Gastroesophageal sphincter (tissue), 4 donors: ENCODE measurements at places on chromosomes 1 and 21.

- no peak for ATAC-seq
Measured at GRCh38 chr1:157115429-157115838, 15.8 kb upstream of the ETV3L start.

DNA sequence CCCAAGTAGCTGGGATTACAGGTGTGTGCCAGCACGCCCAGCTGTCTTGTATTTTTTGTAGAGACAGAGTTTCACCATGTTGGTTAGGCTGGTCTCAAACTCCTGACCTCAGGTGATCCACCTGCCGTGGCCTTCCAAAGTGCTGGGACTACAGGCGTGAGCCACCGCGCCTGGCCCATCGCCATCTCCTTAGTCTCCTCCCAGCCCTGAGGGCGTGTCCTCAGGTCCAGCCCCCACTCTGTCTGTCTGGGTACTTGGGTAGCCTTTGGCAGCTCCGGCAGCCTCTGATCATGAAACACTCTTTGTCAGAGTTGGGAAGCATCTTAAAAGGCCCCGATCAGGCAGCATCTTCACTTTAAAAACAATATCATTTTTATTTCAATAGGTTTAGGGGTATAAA, 90.3 kb upstream of the DISP3 start:
- no peak for ATAC-seq

GRCh38 chr1:118186026-118186425, 998 bp upstream of the SPAG17 start:
- ATAC-seq, result no peak

DNA sequence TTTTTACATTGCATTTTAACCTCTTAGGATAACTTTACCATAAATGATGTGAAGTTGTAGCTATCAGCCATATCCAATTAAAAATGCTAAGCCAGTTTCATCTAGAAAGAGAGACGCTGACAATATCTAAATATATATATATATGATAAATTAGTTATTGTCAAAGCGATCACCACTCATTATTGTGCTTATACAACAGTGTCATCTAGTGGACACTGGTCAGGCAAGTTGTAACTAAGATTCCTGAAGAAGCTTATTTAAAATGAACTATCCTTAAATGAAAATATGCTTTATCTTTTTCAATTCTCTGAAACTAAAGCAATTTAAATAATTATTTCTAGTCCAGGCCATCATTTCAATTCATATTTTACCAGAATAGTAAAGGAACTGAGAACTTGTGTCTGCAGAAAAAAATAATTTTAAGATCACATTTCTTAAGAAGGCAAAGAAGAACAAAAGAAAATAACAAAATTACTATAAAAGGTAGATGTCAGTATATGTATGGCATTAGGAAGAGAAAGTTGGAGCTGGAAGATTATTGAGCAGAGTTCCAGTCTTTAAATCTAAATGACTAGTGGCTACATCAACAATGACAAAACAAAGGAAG, 193.3 kb upstream of the SNX7 start:
- ATAC-seq, result no peak

DNA sequence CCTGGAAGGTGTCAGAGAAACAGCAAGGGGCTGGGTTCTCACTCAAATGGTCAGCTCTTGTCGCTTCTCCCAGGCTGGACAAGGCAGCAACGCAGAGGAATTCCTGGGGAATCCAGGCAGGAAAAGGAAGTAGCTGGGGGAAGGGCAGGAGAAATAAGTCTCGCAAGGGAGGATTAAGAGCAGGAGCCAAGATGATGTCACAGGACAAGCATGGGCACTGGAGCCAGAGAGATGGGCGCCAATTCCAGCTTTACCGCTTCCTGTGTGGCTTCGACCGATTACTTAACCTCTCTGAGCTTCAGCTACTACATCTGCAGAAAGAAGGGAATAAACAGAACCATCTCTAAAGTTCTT, 70.5 kb downstream of the SSBP3 start:
- peak; percentile 90 for ATAC-seq

DNA sequence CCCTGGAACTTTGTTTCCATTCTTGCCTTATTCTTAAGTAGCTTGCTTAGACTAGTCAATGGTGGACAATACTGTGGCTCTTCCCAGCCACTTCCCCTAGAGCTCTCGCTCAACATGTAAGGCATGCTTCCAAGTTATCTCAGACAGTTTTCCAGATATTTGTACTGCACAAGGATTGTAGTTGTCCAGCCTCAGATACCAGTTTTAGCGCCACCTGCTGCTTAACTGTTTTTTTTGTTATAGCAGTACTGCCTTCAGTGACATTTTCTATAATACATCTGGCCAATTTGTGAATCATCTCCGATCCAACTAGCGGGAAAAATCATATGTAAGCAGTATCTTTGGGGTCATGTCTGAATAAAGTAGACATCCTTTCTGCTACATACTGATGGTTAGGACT, 346.7 kb upstream of the ADGRL4 start:
- no peak for ATAC-seq

- peak; percentile 62 for ATAC-seq
Measured at GRCh38 chr1:173420330-173420806, 56.8 kb upstream of the PRDX6 start.

DNA sequence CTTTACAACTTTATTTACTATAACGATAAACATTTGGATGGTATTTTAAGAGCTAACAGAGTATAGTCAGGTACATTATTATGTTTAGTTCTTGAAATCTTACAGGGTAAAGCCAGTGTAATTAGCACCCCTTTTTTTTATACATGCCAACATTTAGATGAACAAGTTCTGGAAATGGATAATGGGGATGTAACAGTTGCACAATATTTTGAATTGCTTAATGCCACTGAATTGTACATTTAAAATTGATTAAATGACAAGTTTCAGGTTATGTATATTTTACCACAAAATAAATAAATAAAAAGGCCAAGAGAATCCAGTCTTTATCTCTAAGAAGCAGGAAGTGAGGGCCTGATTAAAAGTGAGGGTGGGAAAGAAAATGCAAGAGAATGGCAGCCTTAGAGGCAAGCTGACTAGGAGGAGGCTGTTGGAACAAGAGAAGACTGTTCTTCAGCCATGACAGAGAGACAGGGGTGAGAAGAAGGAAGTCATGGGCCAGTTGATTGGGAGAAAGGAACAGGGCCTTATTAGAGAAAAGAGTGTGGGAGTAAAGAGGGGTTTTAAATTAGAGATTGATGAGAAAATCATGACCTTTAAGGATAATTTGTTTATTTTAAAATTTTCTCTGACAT, 49.9 kb upstream of the TNFSF18 start:
- no peak for ATAC-seq

DNA sequence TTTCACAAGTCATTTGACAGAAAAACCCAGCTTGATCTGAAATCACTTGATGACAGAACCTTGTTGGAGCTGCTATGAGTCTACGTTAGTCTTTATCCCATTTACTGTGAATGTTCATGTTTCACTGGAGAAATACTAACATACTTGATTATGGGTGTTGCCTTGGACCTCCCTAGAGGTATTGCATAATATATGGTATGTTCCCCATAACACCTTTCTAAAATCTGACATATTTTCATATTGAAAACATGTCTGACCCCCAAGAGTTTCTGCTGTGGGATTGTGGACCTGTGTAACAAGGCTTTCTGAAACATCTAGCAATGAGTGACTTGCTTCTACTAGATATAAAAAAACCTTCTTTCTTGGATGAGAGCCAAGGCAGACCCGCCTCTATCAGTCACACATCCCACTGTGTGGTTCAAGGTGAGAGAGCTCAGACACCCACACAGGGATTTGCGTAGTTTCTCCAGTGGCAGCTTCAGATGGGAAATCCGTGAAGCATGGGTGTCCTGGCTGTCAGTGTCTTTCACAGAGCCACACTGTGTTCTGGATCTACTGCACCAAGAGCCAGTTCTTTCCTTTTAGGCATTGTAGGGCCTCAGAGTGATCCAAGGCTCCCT, 4.6 kb downstream of the NENF start:
- no peak for ATAC-seq

- no peak for ATAC-seq
Measured at GRCh38 chr1:156499842-156500542, 583 bp downstream of the MEF2D start.

GRCh38 chr21:42075686-42076471, 4.8 kb downstream of the UMODL1 start:
- ATAC-seq, result no peak

- ATAC-seq, result no peak
Measured at GRCh38 chr1:56728964-56729363, 83.8 kb downstream of the PRKAA2 start.

- ATAC-seq, result no peak
Measured at GRCh38 chr1:54842206-54842915, 41.2 kb upstream of the TTC22 start.

- peak; percentile 6 for ATAC-seq
Measured at GRCh38 chr1:228172591-228173527, 7.3 kb downstream of the IBA57 start.

DNA sequence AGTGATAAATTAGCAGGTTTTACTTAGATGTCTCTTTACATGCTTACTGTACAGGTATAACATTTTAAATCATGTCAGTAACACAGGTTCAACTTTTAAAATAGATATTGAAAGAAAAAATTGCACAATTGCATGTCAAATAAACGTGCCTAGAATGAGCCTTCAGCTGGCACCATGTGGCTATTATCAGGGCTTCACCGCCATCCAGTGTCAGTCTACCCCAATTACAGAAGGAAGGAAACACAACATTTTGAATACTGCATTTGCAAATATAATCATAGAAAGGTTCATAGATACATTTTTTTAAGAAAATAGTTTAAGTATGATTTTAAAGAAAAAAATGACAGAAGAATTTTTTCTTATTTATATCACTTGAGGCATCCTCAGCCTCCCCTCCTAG, 47.5 kb upstream of the SERTAD4 start:
- no peak for ATAC-seq

GRCh38 chr1:43370564-43370963, 2.8 kb upstream of the ELOVL1 start:
- no peak for ATAC-seq

DNA sequence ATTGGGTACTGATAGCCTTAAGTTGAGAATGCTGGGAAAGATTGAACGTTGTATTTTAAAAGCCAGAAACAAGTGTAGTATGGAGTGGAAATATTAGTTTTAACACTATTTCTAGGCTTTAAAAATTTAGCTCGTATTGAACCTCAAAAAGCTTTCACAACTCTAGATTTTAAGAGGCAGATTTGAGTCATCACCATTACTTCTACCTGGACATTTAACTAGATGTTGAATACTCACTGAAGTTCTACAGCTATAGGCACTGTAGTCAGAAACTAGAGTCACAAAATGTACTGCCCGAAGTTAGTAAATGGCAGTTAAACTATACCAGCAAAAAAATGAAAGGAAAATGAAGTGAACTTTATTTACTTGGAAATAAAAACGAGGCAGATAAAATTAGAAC, 96.5 kb downstream of the NEK7 start:
- no peak for ATAC-seq

GRCh38 chr1:94676686-94677085, 135.1 kb upstream of the F3 start:
- no peak for ATAC-seq

DNA sequence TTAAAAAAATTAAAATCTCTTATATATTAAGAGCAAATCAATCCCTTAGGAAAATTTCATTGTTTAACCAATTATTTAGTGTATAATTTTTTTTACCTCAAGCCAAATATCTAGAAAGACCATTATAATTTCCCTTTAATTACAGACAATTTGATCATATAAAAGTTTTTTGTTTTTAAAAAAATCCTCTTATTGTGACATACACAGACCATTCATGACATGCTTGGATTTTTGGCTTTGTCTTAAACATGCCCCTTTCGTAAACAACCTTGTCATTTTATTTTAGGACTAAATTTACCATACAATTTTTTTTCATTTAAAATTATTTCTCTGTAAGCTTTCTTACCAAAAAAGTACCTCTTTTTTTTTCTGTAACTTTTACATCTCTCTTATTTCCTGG, 14.2 kb upstream of the CYP4B1 start:
- ATAC-seq, result no peak

GRCh38 chr21:15000081-15000480, 64.7 kb downstream of the NRIP1 start:
- no peak for ATAC-seq

DNA sequence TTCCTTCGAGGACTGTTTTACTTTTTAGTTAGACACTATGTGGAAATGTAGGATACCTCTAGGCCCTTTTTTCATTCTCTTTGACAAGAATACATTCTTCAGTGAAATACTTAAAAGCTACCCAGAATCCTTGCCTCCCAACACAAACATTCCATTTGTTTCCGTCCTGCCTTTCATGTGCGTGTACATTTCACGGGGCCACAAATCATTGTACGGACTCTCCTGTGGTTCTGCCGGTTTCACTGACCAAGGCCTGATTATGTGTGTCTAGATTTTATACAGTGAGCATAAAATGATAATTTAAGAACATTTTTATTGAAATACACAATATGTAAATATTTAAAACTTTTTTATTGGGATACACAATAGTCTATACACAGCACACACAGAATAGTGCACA, 76.4 kb downstream of the RUNX3 start:
- ATAC-seq, result no peak

GRCh38 chr1:6041432-6042062, 4.1 kb upstream of the KCNAB2 start:
- no peak for ATAC-seq

GRCh38 chr1:219402925-219403324, 210.0 kb downstream of the ZC3H11B start:
- ATAC-seq, result no peak

GRCh38 chr21:28953247-28953646, 39.4 kb downstream of the LTN1 start:
- no peak for ATAC-seq
